H4 (cell line): ENCODE measurements at places on chromosomes 6 and 20. TPM values are rescaled to one million over a fixed set of nuclear protein-coding genes. Genes with fewer than 3 reads are reported as not detected.
A peak's percentile ranks its signal among the peaks of the same experiment; 100 is the strongest.

DNA sequence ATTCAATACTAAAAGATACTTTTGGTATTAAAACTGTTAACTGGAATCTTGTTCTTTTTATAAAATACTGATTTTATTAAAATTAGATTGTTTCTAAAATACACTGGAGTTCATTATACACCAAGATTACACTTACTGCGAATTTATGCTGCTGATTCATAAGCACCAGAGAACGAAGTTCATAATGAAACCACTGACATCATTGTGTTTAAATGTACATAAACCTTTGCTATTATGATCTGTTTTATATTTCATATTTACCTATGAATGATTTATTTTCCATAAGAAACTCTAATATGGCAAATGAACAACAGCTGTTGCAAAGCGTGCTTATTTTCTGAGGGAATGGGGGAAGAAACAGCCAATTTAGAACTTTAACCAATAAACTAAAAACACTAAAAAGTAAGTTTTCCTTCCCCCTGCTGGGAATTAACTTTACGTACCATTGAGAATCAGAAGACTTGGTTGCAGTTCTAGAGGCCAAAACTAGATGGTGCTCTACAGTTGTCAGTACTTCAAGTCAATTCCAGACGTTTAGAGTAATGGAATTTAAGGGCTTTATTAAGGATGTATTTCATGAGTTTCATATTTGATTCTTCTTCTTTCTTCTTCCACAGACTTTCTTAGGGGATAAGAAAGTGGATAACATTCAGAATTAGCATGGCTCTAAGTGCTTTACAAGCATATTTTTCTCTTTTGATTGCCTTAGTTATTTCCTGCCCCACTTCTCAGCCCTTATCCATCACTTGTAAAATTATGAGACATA is 30.8 kb upstream of the COL19A1 start:
- DNase-seq: peak; percentile 67

GRCh38 chr6:158411998-158412397 is 99.7 kb downstream of the TULP4 start:
- no peak for DNase-seq

The RSPH4A gene
- total RNA-seq: 0.06 and 0.27 TPM in 2 replicates

- peak; percentile 39 for DNase-seq
Measured at GRCh38 chr20:33999025-33999649, 5.4 kb downstream of the RALY start.

The SMLR1 gene
- not detected in 2 replicates for total RNA-seq

- peak; percentile 46 for DNase-seq
Measured at GRCh38 chr6:6875818-6876470, 231.8 kb upstream of the RREB1 start.

The GABBR1 gene
- 3.8 and 3.9 TPM in 2 replicates for total RNA-seq

- DNase-seq: no peak
Measured at GRCh38 chr6:6697620-6698019, 109.1 kb downstream of the LY86 start.

DNA sequence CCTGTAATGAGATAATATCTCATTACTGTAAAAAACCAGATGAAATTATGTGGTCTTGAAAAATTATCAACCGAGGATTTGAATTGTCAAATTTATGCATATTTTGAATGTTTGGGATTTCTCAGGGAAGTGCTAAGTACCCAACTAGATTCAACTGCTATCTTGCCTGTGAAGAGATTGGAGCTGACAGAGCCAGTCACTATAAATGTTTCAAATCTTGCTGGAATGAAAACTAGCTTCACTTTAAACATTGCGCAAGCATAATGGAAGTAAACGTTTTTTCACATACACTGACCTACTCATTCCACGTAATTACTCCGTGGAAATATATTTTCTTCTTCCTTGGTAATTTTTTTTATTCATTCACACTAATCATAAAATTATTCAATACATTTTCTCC is 46.7 kb downstream of the TMEM170B start:
- no peak for DNase-seq

DNA sequence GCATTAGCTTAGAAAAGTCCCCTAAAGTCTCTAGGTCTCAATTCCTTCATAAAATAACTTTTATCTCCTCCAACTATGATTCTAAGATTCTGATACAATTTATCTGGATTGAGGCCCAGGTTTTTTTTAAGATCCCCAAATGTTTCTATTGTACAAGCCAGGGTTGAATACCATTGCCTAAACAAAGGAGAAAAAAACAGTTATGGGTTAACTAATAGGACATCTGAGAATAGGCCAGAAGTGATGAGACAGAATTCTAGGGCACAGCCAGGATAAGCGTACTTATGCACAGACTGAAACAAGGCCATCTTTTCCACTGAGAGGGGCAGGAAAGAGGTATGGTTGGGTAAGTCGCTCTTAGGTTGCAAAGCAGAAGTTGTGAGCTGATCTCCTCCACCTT is 26.4 kb downstream of the EPB41L2 start:
- DNase-seq: no peak

- DNase-seq: no peak
Measured at GRCh38 chr6:168020242-168020641, 22.8 kb downstream of the KIF25 start.

GRCh38 chr6:112640891-112641290 is 293.8 kb downstream of the RFPL4B start:
- DNase-seq: peak; percentile 3

DNA sequence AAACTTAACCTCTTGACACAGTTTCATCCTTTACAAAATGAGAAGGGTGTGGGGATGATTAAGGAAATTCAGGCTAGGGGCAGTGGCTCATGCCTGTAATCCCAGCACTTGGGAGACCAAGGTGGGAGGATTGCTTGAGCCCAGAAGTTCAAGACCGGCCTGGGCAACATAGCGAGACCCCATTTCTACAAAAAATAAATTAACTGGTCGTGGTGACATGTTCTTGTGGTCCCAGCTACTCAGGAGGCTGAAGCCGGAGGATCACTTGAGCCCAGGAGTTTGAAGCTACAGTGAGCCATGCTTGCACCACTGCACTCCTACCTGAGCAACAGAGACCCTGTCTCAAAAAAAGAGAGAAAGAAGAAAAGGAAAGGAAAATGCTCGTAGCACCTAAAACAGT is 9.0 kb downstream of the ZSWIM3 start:
- DNase-seq: no peak

The CLVS2 gene
- 0.04 TPM in 1 of 2 replicates, not detected in the other for total RNA-seq

DNA sequence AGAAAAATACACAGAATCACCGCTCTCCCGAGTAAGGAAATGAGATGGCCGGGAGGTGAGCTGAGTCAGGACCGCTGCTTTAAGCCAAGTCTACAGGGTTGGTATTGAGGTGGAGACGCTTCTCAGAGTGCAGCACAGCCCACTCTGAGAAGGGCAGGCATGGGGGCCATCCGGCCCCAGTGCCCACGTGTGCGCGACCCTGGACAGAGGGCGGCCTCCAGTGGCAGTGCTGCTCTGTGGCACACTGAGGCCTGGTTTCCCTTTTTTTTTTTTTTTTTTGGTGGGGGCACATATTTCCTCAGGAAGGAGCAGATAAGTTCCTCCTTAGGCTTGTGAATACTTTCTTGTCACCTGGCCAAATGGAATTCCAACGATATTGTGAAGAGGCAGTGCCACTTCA is 88.8 kb downstream of the FOXC1 start:
- no peak for DNase-seq

The MYLK4 gene
- total RNA-seq: 0.10 and 0.48 TPM in 2 replicates

The PRRT1 gene
- 0.10 TPM in 1 of 2 replicates, not detected in the other for total RNA-seq

The CYP39A1 gene
- 6.6 and 23.3 TPM in 2 replicates for total RNA-seq

DNA sequence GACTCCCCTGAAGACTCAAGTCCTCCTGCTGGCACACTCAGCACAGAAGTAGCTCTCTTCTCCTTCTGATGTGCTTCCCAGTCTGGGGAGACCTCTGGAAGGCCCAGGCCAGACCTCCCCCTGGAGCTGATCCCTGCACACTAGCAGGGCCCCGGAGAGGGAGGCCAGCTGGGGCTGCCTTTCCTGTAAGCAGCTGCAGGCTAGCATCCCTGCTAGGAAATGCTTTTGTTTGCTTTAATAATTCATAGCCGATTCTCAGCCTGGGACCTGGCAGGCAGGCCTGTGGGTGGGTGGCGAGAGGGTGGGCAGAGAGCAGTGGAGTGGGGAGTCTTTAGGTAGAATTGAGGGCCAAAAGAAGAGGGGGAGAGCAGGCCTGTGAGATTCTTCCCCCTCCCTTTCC is 5.2 kb downstream of the EBF4 start:
- DNase-seq: no peak

The RWDD1 gene
- total RNA-seq: 31.0 and 32.5 TPM in 2 replicates

- DNase-seq: no peak
Measured at GRCh38 chr20:59104831-59105230, 58.8 kb upstream of the ZNF831 start.

DNA sequence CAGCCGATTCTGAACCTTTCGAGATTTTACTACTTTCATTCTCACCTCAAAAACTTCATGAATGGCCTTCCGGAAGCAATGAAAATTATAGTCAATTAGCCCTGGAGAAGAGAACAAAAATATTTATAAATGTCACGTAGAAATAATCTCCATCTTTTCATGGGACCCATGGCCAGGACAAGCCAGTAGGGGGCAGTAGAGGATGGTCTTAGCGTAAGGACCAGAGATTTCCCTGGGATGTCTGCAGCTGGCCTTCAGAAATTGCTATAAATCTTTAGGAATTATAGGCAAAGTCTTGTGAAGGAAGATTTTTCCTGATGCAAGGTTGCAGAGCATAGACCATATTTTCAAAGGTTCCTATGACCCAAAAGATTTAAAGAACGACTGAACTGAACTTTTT is 15.6 kb upstream of the UBE2J1 start:
- DNase-seq: peak; percentile 25

DNA sequence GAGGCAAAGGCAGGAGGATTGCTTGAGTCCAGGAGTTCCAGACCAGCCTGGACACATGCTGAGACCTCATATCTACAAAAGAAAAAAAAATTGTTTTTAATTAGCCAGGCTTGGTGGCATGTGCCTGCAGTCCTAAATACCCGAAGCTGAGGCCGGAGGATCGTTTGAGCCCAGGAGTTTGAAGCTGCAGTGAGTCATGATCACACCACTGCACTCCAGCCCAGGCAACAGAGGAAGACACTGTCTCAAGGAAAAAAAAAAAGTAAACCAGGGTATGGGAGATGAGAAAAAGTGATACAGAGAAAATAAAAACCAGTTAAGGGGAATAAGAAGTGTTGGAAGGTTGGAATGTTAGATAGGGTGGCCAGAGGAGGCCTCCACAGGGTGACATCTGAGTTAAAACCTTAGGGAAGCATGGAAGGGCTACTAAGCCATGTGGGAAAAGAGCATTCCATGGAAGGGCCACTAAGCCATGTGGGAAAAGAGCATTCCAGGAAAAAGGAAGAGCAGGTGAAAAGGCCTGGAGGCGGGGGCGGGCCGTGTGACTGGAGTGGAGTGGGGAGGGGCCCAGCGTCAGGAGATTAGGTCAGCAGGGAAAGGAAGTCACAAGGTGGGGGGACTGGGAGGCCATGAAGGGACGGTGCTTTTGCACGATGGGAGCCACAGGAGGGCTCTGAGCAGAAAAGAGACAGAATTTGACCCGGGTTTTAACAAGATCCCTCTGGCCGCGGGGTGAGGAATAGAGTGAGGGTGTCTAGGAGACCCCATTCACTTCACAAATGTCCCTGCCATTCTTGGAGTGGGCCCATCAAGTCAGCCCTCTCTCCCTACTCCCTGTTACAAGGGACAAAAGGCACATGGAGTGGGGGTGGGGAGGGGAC is 18.3 kb downstream of the CPNE5 start:
- peak; percentile 45 for DNase-seq

The WFDC5 gene
- total RNA-seq: not detected in 2 replicates

DNA sequence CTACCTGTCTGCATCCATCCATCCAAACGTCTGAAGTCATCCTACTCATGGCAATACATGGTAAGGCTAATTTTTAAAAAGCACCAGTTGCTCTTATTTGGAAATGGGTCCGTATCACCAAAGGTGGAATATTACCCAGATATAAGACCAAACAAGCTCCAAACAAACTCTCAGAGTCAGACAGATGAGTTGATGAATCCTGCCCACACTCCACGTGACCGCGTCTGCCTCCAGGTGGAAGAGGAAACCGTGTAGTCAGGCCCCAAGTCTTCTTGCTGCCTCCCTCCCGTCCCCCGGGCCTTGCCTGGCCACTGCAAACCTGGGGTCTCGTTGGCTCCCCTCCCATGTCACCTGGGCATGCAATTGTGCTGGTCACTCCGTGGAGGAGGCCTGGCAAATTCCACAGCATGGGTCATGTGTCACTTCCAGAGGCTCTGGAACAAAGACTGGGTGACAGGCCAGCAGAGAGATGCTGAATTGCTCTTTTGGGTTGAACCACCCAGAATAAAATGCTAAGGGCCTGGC is 31.8 kb downstream of the CTCFL start:
- no peak for DNase-seq

The SRC gene
- 7.2 and 7.6 TPM in 2 replicates for total RNA-seq

The OPN5 gene
- total RNA-seq: 0.17 TPM in 1 of 2 replicates, not detected in the other

The PRL gene
- not detected in 2 replicates for total RNA-seq

DNA sequence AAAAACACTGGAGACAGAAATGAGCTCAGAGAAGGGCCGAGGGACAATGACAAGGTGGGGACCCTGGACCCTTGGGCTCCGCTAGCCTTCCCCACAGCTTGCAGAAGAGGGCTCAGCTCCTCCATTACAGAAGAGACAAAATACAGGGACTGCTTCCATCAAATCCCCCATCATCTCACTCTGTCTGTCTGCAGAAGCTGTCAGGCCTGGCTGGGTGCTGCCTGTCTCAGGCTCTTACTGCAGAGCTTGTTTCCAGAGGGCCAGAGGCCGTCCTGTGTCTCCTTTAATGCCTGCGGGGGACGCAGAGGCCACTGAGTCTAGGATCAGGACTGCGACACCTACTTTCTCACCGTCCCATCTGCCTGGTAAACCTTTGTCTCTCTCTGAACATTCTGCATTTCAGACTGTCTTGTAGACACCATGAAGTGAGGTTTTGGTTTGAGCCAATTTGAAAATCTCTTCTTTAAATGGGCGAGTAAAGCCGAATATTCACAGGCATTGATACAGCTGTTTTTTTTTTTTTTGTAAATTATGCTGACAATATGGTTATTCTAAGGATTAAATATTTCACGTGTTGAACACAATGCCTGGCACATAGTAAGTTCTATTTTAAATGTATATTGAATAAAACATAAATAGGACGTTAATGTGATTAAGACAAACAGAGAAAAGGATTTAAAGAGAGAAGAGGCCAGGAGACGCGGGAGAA is 28.3 kb downstream of the RNASET2 start:
- no peak for DNase-seq

- peak; percentile 31 for DNase-seq
Measured at GRCh38 chr6:107318100-107318736, 141.1 kb downstream of the PDSS2 start.

- peak; percentile 96 for DNase-seq
Measured at GRCh38 chr20:43751167-43752050, 24.6 kb upstream of the GTSF1L start.

DNA sequence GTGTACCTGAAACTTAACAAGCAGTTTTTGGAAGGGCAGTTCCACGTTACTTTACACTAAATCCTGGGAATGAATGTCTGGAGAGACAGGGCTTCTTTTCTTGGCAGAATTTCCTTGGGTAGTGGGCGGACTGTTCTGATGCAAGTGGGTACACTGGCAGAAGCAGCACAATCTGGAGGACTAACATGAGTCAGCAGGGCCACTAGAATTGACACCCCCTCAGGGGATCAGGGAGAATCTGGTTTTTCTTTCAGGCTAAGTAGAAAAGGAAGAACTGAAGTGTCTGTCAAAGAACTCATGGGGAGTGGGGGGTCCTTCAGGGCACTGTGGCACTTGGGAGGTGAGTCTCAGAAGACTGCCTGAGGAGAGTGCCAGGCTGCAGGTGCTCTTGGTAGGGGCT is 34.6 kb downstream of the PANK2 start:
- no peak for DNase-seq

GRCh38 chr6:159359581-159360297 is 190.5 kb downstream of the FNDC1 start:
- DNase-seq: no peak
